Erythroblast (primary cell): ENCODE measurements at places on chromosomes 16 and 17.

- DNase-seq: no peak
These were observed 2.2 kb upstream of the PDP2 start for GRCh38 chr16:66878067-66878466.

DNA sequence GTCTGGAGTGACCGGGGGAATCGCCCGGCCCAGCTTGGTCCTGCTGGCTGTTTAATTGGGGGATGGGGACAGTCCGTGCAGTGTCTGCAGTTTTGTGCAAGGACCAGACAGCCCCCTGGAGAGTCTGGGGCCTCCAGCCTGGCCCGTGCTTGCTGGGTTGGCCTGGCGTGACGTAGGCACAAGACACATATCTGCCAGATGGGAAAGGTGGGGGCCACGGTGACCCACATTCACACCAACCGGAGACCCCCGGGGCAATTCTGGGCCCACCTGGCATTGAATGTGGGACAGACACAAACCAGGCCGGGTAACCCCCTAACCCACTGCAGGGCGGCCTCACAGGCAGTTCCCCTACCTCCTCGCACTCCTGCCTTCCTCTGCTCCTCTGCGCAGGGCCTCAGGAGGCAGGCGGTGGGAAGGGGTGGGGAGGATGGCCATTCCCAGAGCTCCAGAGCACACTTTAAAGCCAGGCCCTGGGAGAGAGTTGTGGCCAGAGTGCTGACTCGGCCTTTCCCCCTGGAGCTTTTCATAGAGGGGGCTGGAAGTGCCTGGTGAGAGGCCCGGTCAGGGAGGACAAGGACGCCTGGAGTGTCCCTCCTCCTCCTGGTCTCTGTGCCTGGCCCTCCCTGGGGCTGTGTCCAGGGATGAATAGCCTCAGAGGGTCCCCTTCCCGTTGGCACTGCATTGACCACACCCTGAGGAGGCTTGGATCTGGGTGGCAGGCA is 1.5 kb downstream of the MRC2 start:
- DNase-seq: no peak

- no peak for DNase-seq
These were observed 83.3 kb downstream of the TBC1D16 start for GRCh38 chr17:79952265-79952877.

- DNase-seq: no peak
These were observed 10.2 kb downstream of the NEUROD2 start for GRCh38 chr17:39597372-39598046.

GRCh38 chr17:45924332-45924820 is 30.0 kb downstream of the MAPT start:
- DNase-seq: no peak
